Peyer's patch (tissue), 4 donors: ENCODE measurements at places on chromosomes 7 and 10. TPM values are rescaled to one million over a fixed set of nuclear protein-coding genes. Genes with fewer than 3 reads are reported as not detected.

The DNAAF5 gene
- 40.2 TPM for total RNA-seq

- no peaks in the 10 kb centered on the region for H3K4me1 ChIP-seq
- no peak overlapping the region for H3K27ac ChIP-seq
- DNase-seq = no peak
- no peaks in the 10 kb centered on the region for H3K27me3 ChIP-seq
- H3K4me3 ChIP-seq = no peak overlapping the region
Measured at GRCh38 chr7:116726149-116726548, 54.2 kb downstream of the MET start.

The POLR1F gene
- 5.5 TPM for total RNA-seq

GRCh38 chr10:125411724-125412123, 251.4 kb upstream of the CTBP2 start:
- no peaks in the 10 kb centered on the region for H3K4me1 ChIP-seq
- no peaks in the 10 kb centered on the region for H3K36me3 ChIP-seq
- H3K27me3 ChIP-seq = no peaks in the 10 kb centered on the region
- DNase-seq = no peak
- no peak overlapping the region for H3K27ac ChIP-seq
- H3K4me3 ChIP-seq = no peak overlapping the region

DNA sequence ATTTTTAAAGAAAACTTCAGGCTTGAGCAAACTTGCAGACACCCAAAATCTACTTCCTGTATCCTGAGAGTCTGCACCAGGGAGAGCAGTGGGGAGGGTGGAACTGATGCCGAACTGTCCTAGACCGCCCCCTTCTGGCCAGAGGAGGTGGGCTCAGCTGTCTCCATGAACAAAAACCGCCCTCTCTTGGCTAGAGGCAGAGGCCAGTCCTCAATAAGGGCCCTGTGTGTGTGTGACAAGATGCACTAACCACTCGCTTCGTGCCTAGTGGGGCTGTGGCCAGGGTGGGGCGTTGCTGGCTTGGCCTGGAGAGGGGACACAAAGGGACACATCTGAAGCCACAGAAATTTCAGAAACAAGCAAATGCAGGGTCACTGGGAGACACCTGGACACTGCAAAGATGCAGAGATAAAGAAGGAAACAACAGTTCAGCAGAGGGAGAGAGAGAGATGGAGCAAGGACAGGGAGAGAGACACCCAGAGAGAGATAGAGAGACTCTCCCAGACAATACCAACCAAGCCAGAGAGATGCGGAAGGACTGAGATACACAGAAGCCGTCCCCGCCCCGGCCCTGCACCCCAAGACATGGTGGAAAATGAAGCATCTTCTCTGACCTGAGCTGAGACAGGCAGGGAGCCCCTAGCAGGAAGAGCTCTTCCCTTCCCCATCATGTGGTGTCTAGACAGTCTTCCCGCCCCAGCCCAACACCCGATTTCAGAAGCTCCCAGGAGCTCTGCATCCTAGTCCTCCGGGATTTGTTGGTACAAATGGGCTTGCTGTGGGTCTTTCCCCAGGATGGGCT, 22.7 kb upstream of the FXYD4 start:
- no peak overlapping the region for H3K4me3 ChIP-seq
- no peak overlapping the region for H3K27ac ChIP-seq
- H3K36me3 ChIP-seq = no peaks in the 10 kb centered on the region
- no peaks in the 10 kb centered on the region for H3K27me3 ChIP-seq

The CRYGN gene
- total RNA-seq = not detected

DNA sequence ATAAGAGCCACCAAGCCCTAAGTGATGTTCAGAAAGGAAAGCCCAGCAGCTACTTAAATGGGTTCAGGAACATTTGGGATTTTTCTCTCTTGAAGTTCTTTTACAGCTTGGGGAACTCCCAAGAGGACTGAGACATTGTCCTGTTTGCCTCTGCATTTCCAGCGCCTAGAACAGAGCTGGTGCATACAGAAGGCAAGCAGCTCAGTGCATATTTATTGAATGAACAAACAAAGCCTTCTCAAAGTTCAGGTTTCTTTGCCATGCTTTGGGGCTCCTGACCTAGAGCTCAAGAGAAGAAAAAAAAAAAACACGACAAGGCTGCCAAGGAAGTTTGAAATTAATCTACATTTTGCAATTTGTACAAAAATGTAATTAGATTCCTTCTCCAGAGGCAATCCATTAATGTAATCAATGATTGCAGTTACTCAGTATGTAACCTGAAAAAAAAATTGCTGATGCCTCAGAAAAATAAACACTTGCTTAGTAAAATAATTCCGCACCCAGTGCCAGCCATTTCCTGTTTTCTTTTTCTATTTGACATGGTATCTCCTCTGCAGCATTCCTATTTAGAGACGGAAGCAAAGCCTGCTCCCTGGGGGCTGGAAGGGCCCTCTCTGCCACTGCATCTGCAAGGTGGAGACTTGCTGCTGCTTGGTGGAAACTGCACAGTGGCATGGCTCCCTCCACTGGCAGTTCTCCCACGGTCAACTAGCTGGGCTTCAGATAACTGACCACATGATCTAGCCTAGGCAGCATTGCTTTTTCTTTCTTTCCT, 157.3 kb downstream of the TMEM178B start:
- no peak for DNase-seq
- H3K27ac ChIP-seq = no peak overlapping the region
- H3K4me1 ChIP-seq = no peaks in the 10 kb centered on the region
- no peaks in the 10 kb centered on the region for H3K27me3 ChIP-seq

DNA sequence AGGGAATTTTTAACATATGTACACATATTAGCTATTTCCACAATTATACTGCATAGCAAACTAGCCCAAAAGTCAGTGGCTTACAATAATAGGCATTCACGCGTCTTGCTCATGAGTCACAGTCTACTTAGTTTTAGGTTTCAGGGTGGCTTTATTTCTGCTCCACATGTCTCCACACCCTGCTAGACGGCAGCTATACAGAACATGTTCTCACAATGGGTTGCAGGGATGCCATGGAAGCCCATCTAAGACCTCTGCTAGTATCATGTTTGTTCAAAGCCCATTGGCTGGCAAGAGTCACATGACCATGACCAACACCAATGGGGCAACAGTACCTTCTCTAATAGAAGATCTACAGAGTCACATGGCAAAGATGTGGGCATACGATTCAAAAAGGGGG, 96.3 kb upstream of the NEBL start:
- no peaks in the 10 kb centered on the region for H3K27me3 ChIP-seq
- H3K36me3 ChIP-seq = no peaks in the 10 kb centered on the region
- no peaks in the 10 kb centered on the region for H3K4me1 ChIP-seq
- DNase-seq = no peak
- no peak overlapping the region for H3K4me3 ChIP-seq
- H3K27ac ChIP-seq = no peak overlapping the region

DNA sequence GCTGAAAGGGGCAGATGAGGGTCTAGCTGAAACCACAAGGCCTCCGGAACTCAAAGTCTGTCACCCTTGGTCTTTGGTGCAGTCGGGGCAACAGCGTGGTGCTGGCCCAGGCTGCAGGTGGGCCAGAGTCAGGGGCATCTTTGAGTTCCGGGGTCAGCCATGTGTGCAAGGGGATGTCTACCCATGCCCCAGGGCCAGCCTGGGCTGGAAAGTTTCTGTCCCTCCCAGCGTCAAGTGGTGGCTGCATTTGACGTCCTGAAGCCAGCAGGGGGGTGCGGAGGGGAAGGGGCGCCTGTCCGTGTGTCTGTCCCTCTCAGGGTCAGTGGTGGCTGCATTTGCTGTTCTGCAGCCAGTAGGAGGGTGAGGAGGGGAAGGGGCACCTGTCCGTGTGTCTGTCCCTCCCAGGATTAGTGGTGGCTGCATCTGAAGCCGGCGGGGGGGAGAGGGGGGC, 638 bp downstream of the BRAT1 start:
- no peak for DNase-seq
- H3K36me3 ChIP-seq = peaks cover 6% of the 10 kb centered on the region
- peaks cover 34% of the 10 kb centered on the region for H3K4me1 ChIP-seq
- H3K27ac ChIP-seq = peak overlapping the region; percentile 94
- peak overlapping the region; percentile 99 for H3K4me3 ChIP-seq
- no peaks in the 10 kb centered on the region for H3K27me3 ChIP-seq

The CHAT gene
- total RNA-seq = 3.8 TPM

GRCh38 chr7:29370531-29371314, 176.1 kb downstream of the CHN2 start:
- peaks cover 7% of the 10 kb centered on the region for H3K36me3 ChIP-seq
- H3K4me1 ChIP-seq = no peaks in the 10 kb centered on the region
- no peak overlapping the region for H3K4me3 ChIP-seq

DNA sequence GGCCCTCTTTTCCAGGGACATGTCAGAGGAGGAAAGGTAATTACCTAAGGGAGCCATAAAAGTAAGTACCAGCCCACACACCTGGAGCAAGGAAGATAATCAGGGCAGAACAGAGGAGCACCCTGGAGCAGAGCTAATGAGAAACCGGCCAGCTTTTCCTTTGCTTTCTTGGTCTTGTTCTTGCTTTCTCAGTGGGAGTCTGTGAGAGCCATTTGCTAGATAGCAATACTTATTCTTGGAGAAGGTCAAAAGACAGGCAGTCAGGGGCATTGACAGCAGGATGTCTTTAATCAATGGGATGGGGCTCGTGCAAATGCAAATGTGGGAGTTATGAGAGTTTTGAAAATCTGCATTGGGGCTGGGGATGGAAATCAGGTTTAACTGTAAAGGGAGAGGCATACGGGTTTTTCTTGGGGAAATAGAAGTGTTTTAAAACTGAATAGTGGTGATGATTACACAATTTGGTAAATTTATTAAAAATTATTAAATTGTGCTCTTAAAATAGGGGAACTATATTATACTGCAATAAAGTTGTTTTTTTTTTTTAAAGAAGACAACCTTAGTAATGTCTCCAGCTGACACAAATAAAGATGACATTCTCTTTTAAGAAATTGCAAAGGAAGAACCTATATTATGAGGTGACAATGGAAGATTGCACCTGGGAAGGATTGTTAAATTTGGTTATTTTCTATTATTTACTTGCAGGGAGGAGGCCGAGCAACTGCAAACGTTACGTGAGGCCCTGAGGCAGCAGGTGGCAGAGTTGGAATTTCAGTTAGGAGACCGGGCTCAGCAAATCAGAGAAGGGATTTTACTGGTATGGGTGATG, 35.6 kb upstream of the PPP1R17 start:
- H3K36me3 ChIP-seq = no peaks in the 10 kb centered on the region
- H3K27ac ChIP-seq = no peak overlapping the region
- H3K4me1 ChIP-seq = no peaks in the 10 kb centered on the region
- DNase-seq = no peak
- no peaks in the 10 kb centered on the region for H3K27me3 ChIP-seq
- H3K4me3 ChIP-seq = no peak overlapping the region

The XRCC2 gene
- total RNA-seq = 10.7 TPM

DNA sequence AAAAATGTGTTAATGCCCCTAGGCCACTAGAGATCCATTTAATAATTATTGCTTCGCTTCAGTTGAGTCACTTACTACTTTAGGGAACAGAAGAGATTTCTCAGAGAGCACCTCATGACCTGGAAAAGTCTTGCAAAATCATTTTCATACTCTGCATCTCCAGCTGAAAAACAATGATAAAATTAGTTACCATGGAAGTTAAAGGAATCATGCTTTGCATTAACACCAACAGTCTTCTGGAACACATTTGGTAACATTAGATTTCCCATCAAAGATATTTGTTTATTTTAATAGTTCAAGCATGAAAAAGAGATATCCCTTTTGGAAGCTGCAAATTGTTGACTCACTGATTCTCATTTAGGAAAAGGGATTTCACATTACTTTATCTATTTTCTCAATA, 1.8 kb upstream of the STEAP2 start:
- H3K4me3 ChIP-seq = no peak overlapping the region
- no peaks in the 10 kb centered on the region for H3K27me3 ChIP-seq
- H3K4me1 ChIP-seq = no peaks in the 10 kb centered on the region
- no peaks in the 10 kb centered on the region for H3K36me3 ChIP-seq
- no peak for DNase-seq
